Heart left ventricle (tissue), 16 donors: ENCODE measurements at places on chromosomes 2 and 18. TPM values are rescaled to one million over a fixed set of nuclear protein-coding genes. Genes with fewer than 3 reads are reported as not detected.

Gene TRAF3IP1
- 7.8 TPM for polyA plus RNA-seq

Gene HSPD1
- polyA plus RNA-seq = 246 TPM

Gene DNAH7
- 0.61 TPM for polyA plus RNA-seq

Gene OTX1
- not detected for polyA plus RNA-seq

Gene UPP2
- polyA plus RNA-seq = not detected
